ENCODE measurements at places on chromosomes 16 and 17.

- peak; percentile 81 for DNase-seq
Observed at GRCh38 chr16:17578981-17579874, 108.5 kb upstream of the XYLT1 start.

- DNase-seq = peak; percentile 93
Observed at GRCh38 chr17:8192070-8192815, 2.3 kb upstream of the BORCS6 start.

DNA sequence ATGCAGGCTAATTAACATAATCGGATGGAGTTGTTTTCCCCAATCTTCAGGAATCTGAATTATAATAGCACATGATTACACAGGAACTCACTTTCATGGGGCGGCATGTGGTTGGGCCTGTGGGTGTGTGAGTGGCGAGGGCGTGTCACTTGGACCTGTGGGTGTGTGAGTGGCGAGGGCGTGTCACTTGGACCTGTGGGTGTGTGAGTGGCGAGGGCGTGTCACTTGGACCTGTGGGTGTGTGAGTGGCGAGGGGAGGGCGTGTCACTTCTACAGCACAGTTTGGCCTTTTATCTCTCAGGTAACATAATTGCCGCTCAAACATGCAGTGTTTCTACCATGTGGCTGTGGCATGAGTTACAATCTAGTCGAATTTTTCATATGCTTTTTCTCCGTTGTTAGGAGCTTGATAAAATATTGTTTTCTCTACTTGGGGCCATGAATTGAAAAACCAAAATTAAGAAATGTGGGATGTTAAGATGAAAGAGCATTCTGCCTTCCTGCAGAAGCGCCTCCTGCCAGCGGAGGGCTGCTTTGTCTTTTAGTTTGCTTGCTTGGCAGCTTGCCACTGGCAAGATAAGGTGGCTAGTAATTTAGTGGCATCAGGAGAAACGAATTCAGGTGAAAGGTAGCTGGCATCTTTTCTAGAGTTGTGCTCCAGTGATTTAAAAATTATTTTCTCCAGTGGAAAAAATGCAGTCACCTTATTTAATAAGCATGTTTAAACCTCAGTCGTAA is 36.2 kb downstream of the USP10 start:
- no peak for DNase-seq

GRCh38 chr17:17840751-17841591 is 4.2 kb upstream of the SREBF1 start:
- DNase-seq = no peak

DNA sequence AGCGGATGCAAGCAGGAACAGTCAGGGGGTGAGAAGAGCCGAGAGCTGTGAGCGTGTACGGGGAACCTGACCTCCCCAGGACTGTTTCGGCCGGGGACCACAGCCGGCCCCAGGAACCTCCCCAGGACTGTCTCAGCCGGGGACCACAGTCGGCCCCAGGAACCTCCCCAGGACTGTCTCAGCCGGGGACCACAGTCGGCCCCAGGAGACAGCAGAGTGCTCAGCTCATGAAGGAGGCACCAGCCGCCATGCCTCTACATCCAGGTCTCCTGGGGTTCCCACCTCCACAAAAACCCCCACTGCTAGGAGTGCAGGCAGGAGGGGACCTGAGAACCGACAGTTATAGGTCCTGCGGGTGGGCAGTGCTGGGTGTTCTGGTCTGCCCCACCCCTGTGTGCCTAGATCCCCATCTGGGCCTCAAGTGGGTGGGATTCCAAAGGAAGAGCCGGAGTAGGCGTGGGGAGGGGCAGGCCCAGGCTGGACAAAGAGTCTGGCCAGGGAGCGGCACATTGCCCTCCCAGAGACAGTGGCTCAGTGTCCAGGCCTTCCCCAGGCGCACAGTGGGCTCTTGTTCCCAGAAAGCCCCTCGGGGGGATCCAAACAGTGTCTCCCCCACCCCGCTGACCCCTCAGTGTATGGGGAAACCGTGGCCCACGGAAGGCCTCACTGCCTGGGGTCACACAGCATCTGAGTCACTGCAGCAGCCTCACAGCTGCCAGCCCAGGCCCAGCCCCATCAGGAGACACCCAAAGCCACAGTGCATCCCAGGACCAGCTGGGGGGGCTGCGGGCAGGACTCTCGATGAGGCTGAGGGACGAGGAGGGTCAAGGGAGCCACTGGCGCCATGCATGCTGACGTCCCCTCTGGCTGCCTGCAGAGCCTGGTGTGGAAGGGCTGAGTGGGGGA is 4.3 kb downstream of the RHBDF1 start:
- no peak for DNase-seq

- no peak for DNase-seq
Observed at GRCh38 chr17:71966459-71967313, 154.1 kb upstream of the SOX9 start.

DNA sequence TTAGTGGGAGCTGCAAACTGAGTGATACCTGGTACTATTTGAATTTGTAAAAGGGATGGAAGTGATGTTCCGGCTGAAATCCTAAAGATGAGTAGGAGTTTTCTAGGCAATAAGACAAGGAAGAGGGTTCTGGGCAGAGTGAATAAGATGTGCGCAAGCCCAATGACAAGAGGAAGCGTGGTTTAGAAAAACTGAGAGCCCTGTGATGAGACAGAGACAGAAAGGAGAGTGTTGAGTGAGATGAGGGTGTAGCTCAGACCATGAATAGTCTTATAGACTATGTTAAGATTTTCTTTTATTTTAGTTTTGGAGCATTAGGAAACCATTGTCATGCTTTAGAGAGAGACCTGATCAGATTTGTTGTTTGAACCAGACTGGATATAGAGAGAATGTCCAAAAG is 50.2 kb downstream of the COX10 start:
- DNase-seq = no peak

DNA sequence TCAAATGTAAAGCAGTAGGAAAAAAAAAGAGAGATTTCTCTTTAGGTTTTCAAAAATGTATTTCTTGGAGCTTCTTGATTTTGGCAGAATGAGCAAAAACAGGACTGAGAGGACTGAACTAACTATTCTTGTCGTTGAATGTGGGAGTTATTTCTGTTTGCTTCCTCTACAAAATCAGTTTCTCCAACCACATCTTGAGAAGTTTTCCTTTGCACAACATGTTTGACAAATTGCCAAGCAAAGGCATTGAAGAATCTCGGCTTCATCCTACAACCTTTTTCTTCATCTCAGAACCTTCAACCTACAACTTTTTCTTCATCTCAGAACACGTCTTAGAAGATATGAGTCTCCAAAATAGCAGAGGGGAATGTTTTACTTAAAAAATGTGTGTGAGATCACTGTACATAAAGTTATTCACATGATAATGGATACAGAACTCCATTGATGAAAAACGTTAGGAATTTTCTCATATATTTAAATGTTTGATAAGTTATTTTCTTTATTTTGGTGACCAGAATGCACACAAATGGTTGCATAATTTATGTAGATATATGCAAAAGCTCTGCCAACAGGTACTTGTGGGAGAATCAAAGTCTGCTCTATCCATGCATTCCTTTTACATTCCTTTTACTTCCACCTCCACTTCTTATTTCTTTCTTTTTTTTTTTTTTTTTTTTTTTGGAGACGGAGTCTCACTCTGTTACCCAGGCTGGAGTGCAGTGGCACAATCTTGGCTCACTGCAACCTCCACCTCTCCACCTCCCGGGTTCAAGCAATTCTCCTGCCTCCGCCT is 370.0 kb downstream of the KCNJ2 start:
- DNase-seq = no peak

- DNase-seq = no peak
Observed at GRCh38 chr16:2031081-2031577, 4.4 kb downstream of the NHERF2 start.

DNA sequence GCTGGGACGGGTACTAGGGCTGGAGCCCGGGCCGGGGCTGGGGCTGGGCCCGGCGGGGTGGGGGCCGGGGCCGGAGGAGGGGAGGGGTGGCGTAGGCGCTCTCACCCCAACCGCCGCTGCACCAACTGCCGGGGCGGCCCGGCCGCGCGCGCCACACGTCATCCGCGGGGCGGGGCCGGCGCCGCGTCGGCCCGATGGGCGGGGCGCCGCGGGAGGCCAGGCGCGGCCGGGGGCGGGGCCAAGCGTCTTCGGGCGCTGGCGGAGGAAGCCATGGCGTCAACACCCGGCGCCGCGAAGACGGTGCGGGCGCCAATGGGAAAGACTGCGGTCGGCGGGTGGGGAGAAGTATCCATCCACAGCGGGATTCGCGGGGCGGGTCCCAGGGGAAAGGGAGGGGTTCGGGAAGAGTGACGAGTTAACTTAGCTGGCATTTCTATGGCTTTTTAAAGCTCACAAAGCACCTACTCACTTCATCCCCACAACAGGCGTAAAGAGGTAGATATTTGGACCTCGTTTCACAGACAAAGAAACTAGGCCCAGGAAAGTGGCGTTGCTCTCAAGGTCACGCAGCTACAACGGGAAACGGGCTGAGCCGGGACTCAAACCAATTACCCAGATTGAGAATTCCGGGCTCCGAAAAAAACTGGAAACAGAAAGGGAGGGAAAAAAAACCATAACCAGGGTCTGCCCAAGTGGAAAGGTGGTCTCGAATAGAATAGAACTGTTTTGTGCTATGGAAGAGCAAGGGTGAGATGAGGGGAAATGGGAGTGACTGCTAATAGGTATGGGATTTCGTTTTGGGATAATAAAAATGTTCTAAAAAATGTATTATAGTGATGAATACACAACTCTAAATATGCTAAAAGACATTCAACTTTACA is at the start of gene SPAG9:
SPAG9 (minus strand) TSS at position 130 of the 881 bp plus-strand sequence. CDS start 212 bp downstream, outside the sequence.
- DNase-seq = peak; percentile 82

- no peak for DNase-seq
Observed at GRCh38 chr17:50060951-50061712, 5.2 kb downstream of the ITGA3 start.

DNA sequence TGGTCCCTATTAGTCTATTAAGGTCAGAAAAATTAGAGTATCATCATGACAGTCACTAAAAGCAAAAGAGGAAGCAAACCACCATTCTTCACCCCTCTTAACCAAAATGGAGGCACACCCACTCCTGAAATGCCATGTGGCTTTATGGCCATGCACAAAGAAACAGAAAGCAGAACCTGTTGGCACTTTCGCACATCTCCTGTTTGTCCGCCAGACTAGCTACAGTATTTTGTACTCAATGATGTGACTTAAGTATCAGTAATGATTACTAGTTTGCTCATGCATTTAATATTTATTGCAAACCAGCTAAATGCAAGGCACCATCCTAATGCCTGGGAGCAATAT is 70.2 kb upstream of the GNAO1 start:
- DNase-seq = no peak

DNA sequence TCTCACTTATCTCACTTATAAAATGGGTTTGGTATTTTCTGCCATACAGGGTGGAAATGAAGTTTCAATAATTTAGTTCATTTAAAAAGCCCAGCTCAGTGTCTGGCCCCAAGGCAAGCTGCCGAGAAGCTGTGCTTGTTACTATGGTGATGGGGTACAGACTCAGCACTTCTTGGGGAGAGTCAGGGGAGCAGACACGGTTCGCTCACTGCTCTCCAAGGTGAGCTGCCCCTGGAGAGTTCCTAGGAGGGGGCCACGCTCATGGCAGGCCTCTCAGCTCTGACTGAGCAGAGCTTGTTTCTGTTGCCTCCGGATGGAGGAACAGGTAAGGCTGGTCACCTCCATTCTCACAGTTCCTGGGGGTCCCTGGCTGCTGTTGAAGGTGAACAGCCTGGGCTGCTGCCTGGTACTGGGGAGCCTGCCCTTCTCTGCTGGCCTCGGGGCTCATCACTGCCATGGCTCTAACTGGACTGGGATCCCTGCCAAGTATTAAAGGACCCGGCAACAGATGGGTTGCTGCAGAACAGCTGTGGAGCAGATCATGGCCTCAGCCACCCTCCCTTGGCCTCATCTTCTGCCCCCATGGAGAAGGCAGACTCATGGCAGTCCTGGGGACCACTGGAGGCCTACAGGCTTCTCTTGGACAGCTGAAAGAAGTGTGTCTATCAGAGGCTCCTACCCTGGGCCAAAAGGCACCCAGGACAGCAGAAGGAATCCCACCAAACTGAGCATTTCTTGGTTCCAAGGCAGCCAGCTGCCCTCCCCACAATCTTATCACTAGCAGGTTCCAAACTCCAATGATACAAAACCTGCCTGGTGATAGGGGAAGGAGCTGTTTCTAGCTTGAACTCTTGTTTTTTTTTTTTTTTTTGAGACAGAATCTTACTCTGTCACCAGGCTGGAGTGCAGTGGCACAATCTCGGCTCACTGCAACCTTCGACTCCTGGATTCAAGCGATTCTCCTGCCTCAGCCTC is 25.9 kb upstream of the SPATA32 start:
- no peak for DNase-seq

DNA sequence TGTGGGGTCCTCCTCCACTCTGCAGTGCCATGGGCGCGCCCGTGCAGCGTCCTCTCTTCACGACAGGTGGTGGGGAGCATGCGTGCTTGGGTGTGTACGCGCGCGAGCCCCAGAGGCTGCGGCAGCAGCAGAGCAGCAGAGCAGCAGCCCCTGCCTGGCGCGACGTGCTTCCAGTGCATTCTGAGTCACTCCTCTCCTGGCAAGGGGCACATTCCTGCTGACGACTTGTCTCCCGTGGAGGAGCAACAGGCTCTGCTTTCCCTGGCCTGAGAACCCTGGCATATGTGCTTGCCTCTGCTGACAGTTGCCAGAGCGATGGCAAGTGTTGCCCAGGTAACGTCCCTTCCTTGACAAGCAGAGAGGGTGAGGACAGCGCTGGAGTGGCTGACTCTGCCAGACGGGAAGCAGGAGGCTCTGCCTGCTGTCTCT is 133.8 kb upstream of the PLCG2 start:
- DNase-seq = no peak

GRCh38 chr16:11386791-11387546 is 41.7 kb downstream of the RMI2 start:
- no peak for DNase-seq

- DNase-seq = no peak
Observed at GRCh38 chr17:76276069-76276431, 10.9 kb downstream of the UBALD2 start.

DNA sequence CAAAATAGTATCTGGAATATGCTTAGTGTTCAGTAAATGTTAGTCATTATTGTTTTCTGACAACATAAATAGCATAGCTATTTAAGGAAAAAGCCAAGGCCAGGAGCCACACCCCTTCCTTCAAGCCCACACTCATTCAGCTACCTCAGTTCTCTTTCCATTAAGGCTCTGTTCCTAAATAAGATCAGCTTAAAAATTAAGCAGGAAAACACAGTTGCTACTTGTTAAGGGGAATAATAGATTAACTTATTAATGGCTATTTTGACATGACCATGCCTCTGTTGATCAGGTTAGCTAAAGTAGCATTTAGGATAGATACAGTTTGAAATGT is 158.1 kb downstream of the CHD9 start:
- no peak for DNase-seq

DNA sequence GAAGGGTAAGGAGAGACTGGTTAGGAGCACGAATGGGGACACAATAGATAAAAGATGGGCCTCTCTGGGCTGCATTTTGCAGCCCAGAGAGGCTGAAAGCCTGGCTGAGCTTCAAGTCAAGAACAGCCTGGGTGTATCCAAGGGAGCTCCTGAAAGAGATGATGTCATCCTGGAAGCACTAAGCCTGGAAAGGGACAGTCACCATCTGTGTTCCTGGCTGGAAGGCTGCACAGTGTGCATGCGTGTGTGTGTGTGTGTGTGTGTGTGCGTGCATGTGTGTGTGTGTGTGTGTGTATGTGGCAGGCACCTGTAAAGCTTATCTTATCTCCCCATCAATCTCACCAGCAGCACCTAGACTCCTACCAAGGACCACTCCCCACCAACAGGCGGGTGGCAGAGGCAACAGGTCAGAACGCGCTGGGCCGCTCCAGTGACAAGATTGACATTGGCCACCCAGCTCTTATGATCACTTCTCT is 44.1 kb downstream of the COG7 start:
- no peak for DNase-seq
